ENCODE measurements at places on chromosomes 12 and 14.
A peak's percentile ranks its signal among the peaks of the same experiment; 100 is the strongest.

GRCh38 chr12:122195405-122195804 is 8.1 kb upstream of the B3GNT4 start:
- DNase-seq = no peak

- DNase-seq = no peak
These were observed 79.0 kb downstream of the TMEM30B start for GRCh38 chr14:61202124-61202523.

GRCh38 chr12:104695453-104696148 is 238.9 kb downstream of the CHST11 start:
- no peak for DNase-seq

DNA sequence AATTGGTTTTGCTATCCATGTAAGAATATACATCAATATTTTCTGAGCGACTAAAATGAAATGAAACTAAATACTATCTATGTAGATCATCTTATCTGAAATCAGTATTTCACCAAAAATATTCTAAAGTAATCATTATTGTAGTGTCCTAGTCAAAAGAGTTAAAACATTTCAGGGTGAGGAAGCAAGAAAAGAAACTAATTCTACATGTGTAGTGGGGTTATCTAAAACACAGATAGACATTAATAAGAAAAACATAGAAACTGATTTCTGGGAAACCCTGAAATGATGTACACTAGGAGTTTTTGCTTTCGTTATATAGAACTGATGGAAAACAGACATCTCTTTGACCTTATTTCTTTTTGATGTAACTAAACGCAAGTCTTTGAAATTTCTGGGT is 257.9 kb downstream of the SSPN start:
- no peak for DNase-seq

GRCh38 chr12:123937707-123938591 is 34.7 kb downstream of the CCDC92 start:
- no peak for DNase-seq

DNA sequence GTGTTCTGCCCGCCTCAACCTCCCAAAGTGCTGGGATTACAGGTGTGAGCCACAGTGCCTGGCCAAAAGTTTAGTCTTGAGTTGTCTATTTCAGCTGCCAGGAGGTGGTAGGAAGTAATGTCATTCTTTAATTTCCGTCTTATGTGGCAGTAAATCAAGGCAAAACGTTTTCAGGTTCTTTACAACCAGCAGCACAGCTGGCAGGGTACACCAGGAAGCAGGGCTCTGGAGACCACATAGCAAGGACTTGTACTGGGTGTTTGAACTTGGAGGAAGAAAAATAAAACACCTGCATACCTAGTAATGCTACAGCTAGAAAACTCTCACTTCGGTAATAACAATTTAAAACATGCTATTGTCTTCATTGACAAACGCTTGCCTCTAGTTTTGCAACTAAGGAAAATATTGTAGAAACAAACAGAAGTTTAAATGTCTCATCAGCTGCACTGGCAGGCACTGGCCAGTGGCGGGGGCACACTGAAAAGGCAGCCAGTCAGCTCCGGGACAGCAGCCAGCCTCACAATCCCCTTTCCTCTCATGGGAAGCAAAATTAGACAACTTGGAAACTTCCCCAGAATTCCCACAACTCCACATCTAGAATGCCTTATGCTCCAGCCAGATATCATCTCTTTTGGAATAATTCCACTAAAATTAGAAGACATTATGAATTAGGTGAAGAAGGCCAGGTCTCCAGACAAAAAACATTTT is 72.2 kb downstream of the CLIP1 start:
- no peak for DNase-seq

GRCh38 chr14:98259881-98260280 is 1012.1 kb downstream of the BCL11B start:
- peak; percentile 18 for DNase-seq

DNA sequence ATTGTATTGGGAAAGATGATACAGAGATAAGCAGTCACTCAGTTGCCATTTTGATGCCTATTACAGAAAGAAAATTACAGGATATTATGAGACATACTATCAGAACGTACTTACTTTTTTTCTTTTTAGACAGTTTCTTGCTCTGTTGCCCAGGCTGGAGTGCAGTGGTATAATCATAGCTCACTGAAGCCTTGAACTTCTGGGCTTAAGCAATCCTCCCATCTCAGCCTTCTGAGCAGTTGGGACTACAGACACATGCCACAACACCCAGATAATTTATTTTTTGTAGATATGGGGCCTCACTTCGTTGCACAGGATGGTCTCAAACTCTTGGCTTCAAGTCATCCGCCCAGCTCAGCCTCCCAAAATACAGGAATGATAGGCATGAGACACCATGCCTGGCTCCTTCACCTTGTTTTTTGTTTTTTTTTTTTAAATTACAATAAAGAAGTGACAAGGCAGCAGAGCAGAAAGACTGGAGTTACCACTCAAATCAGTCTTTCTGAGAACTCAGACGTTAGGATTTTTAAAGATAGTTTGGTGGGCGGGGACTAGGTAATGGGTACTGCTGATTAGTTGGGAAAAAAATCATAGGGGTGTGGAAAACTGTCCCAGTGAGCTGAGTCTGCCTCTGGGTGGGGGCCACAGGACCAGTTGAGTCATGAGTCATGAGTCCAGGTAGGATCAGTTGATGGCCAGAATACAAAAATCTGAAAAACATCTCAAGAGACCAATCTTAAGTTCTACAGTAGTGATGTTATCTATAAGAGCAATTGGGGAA is 11.5 kb upstream of the CPM start:
- DNase-seq = no peak

DNA sequence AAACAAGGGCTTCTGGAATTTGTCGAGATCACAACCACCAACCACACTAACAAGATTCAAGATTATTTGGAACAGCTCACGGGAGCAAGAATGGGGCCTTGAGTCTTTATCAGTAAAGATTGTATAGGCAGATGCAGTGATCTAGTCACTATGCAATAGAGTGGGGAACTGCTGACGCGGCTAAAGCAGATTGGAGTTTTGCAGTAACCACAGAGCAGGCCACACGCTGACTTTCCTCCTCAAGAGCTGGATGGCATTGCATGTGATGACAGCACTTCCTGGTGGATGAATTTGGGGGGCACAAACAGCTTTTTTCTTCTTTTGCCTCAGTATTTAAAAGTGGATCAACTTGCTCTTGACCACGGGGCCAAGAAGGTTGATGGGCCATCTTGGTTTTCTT is 46.0 kb downstream of the KCNK13 start:
- DNase-seq = no peak

GRCh38 chr14:56945291-56945690 is 135.0 kb upstream of the OTX2 start:
- DNase-seq = no peak

DNA sequence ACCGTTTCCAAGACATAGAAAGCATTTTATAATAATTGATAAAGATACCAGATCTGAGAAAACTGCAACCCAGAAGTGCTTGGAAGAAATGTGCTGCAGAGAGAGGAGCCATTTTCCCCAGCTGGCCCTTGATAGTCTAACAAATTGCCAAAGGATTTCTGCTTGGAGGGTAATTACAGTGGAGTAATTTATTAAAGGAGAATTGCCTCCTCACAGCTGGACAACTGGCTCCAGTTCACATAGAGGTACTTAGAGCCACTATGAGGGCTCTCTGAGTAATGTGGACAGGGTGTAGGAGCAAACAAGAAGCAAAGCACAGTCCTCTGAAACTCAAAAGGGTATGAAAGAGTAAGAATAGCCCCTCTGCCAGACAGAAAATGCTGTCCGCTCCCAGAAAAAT is 335.6 kb downstream of the SYT1 start:
- no peak for DNase-seq

DNA sequence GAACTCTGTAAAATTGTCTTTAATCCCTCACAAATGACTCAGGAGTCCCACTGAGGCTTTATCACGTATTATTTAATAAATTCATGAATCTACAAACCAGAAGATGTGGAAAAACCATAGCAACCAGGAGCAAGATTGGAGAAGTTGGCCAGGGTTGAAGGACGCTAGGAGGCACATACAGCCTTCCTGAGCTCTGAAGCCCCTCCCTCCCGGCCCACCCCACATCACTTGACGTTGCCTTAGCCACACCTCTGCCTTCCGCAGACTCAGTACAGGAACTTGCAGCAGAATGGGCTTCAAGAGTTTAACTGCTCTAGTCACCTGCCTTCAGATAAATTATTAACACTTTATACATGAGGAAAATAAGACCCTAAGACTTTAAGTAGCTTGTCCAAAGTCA is 33.9 kb downstream of the SLC35F4 start:
- no peak for DNase-seq

DNA sequence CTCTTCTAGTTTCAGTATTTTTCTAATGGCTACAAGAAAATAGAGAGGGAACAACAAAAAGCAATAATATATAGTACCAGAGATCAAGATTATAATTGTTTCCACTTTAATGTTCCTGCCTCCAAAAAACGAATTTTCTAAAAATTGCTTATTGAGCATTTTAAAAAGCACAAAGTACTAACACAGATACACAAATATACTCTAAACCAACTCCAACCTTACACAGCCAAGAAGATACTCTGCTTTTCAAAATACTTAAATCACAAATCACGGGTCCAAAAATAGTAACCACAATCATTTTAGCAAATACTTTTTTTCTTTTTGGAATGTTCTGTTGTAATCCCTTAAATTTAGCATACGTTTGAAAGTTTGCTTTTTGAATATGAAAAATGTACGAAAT is 2.0 kb downstream of the YAF2 start:
- no peak for DNase-seq

DNA sequence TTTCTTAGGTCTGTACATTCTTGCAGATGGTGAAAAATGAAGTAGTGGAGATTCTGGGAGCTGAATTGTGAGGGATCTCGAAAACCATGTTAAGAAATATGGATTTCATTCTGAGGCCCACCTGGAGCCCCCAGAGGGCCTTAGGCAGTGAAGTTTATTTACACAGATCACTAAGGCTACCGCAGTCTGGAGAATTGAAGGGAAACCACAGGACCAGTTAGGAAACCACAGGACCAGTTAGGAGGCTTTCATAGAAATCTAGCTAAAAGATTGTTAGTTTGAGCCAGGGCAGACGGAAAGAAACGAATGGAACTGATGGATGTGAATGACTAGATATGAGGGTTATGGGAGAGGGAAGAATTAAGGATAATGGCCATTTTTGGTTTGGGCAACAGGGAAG is 7.2 kb downstream of the CBLN3 start:
- DNase-seq = no peak

DNA sequence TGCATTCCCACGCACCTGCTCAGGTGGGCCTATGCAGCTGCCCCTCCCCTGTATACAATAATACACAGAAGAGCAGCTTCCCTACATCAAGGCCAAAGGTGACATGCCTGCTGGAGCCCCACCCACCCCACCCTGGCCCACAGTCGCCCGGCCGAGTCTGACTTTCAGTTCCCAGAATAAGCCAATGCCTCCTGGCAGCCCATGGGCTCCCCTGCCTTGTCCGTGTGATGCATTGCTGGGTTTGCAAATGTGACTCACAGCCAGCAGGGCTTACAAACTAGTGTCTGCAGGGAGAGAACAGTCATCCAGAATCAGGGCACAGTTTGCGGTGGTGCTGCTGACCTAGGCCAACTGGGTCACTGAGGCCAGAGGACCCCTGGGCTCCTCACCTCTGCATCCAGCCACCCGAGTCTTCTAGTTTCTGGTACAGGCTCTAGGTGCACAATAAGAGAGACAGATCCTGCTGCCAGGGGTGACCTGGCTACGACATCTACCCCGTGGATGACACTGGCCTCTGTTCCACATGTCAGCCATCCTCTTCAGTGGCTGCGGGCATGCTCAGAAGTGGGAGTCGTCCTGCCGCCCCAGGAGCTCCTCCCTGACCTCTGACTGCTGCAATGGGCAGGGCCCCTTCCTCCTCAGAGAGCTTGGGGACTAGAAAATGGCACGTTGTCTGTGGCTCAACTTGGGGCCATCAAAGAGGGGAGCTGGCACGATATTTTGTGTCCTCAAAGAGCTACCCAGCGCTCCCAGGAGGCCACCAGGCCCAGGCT is 84.5 kb downstream of the CHGA start:
- DNase-seq = peak; percentile 80

DNA sequence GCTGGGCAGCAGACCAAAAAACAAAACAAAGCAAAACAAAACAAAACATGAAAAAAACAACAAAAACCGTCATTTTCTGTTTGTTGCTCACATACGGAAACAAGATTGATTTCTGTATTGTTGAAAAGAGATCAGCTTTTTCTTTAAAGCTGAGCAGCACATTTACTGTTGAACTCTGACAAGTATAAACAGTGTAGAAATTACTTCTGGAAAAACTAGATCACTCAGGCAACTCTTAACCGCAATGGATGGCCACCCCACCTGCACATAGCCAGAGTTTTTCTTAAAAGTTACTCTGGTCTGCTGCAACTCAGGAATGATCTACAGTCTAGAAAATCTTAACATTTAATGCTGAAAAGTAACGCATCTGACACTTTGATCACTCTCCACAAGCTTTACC is 80.9 kb downstream of the PPM1H start:
- DNase-seq = no peak

DNA sequence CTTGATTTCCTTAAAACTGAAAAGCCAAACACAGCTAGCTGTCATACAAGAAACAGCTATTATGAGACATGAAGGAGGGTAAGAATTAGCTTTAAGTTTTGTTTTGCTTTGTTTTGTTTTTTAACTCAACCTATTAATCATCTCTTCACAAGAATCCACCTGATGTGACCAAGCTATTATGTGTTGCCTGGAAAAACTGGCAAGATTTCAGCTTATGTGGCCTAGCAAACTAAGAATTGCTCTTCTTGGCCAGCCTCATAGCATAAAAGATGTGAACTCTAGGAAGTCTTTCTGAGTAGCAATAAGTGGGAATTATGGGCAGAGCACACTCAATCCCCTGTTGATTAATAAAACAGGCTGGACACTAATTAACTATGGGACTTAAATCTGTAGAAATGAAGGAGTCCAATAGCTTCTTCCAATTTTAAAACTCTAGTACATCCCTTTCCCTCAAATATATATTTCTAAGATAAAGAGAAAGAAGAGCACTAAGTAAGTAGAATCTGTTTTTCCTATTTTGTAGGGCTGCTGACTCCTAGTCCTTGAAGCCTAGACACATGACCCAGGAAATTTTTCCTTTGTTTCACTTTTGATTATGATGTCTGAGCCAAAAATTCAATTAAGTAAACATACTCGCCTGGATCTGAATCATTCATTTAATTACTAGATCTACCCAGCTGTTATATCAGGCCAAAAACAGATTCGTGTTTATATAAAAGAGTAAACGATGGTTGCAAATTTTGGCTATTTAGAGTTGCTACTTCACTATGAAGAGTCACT is 75.7 kb downstream of the GTF2A1 start:
- DNase-seq = no peak

Measured in PC-3 (cell line).